Stimulated activated CD8-positive, alpha-beta memory T cell treated with anti-CD3 and anti-CD28 coated beads, Interleukin-4, amount 100 ng/mL, for 48 hours (primary cell): ENCODE measurements at places on chromosomes 5 and 9.

GRCh38 chr5:115415143-115415491, 118.7 kb upstream of the CCDC112 start:
- DNase-seq = no peak

DNA sequence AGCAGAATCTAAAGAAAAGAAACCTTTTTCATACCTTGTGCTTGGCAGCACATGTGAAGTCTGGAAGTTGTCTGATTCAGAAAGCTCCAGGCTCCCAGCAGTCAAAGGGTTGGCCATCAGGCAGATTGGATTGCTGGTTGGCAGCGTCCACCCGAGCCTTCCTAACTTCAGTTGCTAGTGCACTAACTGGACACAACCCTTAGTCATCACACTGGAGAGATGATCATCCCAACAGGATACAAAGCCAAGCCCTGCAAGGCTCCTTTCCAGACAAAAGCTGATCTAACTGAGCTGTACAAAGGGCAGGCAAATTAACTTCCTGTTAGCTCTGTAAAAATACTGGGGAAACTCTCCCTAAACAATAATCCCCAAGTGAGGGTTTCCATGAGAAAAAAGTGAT, 185.6 kb downstream of the SNX18 start:
- DNase-seq = no peak

DNA sequence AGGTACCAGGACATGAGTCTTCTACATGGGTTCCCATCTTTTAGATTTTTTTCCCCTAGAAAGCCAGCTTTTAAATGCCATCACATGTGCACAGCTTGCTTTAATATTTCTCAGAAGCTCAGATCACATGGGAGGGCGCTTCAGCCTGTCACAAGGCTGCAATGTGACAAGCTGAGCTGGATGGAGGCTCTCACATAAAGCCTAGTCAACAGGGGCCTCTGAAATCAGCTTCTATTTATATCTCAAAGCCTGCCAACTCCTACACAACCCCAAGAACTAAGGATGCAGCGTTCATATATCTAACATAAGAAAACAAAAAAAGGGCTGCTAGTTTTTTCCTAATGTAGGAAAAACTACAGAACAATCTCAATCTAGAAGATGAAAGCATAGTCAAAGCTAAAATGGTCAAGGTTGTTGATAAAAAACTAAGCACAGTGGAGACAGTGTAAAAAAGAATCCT, 2.3 kb downstream of the ZFAND5 start:
- DNase-seq = peak; percentile 49

- DNase-seq = no peak
Measured at GRCh38 chr5:32508806-32509805, 64.6 kb upstream of the ZFR start.

DNA sequence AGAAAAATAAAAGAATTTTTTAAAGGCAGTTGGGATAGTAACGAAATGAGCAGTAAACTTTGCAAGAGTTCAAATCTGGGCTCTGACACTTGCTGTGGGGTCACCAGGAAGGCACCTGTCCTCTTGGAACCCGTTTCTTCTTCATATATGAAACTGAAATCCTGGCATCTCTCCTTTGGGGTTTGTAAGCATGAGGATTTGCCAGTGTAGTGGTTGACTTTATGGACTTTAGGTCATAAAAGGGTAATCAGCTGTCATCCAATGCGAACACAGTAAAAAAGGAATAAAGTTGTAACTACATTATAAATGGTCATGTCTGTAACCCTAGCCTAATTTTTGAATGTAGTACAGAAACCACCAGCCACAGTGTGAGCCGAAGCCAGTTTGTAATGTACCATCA, 1.3 kb downstream of the RAB14 start:
- no peak for DNase-seq

- DNase-seq = no peak
Measured at GRCh38 chr5:35383041-35383440, 152.8 kb upstream of the PRLR start.

- DNase-seq = no peak
Measured at GRCh38 chr9:547314-547713, 294.2 kb upstream of the DMRT1 start.
